ENCODE measurements at places on chromosomes 12 and 14.

- DNase-seq, result no peak
Measured at GRCh38 chr14:51014625-51015024, 70.3 kb upstream of the PYGL start.

DNA sequence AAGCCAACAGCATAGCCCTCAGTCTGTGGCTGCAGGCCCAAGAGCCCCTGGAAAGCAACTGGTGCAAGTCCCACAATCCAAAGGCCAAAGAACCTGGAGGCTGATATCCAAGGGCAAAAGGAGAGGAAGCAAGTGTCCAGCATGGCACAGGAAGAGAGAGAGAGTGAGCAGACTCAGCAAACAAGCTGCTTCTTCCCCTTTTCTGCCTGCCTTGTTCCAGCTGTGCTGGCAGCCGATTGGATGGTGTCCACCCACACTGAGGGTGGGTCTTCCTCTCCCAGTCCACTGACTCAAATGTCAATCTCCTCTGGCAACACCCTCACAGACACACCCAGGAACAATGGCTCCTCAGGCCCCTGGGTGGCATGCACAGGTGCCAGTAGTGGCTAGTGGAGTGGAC is 33.5 kb downstream of the SMCO2 start:
- DNase-seq, result no peak

GRCh38 chr12:62481843-62482540 is 15.4 kb downstream of the MON2 start:
- no peak for DNase-seq

DNA sequence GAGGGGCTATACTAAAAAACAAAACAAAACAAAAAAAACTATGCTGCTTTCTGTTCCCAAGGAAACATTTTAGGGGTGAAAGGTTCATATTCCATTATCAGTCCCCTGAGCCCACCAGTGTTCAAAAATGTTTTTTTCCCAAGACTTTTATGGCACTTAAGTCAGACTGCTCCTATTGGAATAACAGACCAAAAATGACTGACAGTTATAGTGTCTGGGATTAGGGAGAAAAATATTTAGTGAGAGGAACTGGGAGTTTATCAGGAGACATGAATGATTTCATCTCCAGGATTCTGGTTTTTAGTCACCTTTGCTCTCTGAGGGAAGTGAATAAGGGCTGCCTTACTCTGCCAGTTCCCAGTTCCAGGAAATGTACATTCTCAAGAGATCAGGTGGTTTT is 68.0 kb downstream of the PDE3A start:
- no peak for DNase-seq

- DNase-seq, result no peak
Measured at GRCh38 chr12:23938422-23938821, 11.0 kb downstream of the SOX5 start.

GRCh38 chr14:102726191-102726949 is 50.9 kb upstream of the TRAF3 start:
- DNase-seq, result peak; percentile 25

- DNase-seq, result no peak
Measured at GRCh38 chr14:60670989-60671388, 21.7 kb upstream of the SIX1 start.

DNA sequence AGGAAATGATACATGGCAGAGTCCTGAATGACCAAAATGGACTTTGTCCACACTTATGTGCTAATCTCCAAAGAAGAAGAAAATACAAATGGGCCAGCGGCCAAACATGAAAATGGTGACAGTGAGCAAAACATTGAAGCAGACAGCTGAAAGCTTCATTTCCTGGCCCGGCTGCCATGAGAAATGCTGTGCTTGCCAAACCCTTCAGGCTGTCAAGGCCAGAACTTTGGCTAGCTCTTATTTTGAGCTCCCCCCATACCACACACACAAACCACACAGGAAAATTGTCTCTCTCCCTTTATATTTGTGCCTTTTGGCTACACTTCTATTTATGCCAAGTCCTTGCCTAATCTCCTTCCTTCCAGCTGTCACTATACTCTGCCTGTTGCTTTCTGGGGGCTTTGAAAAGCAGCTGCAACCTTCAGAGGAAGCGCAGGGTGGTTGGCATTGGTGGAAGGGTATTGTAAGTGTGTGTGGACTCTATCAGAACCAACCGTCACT is 323.8 kb downstream of the RAD51B start:
- DNase-seq, result peak; percentile 75

DNA sequence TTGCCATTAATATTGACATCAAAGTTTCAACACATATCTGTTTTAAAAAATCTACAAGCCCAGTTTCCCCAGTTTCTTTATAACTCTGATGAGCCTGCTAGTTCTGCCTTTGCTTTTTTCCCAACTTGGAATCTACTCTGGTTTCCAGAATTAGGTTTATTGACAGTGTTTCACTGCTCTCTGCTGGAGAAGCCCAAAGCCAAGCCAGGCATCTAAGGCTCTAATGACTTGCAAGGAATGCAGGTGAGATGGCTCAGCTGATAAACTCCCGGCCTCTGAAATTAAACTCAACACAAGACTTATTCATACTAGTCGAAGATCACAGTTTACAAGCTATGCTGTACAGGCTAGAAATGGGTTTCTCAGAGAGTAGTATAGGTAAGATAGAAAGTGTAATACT is 54.3 kb downstream of the HMGA2 start:
- no peak for DNase-seq

GRCh38 chr12:28898038-28898437 is 251.0 kb upstream of the FAR2 start:
- no peak for DNase-seq
